ENCODE measurements at places on chromosomes 7 and 10.
A peak's percentile ranks its signal among the peaks of the same experiment; 100 is the strongest.

DNA sequence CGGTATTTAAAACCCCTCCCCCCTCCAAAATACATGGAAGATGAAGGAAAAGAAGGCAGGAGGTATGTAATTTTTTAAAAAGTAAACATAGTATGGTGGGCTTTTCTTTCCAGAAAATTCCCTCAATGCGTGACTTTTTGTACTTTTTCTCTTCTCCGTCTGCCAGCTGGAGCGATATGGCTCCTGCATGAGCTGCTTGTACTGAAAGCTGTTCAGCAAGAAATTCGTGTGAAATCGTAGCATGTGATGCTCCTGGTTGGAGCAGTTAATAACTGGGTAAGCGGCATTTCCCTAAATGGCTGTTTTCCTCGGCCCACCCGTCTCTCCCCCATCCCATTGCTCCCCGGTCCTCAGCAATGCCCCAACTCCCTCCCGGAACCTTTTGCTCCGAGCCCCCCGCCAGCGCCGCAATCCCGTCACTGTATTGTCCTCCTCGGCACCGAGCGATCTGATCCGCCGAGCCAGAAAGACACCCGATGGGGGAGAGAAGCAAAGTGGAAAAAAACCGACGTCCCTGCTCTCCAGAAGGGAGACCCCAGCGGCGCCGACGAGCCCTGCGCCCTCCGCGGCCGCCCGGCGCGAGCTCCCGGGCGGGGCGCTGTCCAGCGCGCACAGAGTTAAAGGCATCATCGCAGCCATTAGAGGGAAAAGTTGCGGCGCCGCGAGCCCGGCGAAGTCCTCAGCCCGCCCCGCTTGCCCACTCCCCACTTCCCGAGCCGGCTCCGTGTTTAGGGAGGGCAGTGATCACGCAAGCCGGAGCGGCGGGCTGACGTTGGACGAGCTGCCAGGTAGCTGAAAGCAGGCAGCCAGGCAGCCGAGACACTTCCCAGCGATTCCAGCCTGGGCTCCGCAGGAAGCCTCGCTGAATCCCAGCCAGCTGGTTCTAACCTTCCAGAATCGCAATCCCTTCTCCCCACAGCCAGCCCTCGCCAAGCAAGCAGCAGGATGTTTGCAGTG lies at the start of gene VSTM2A:
Gene VSTM2A (plus strand): TSS at position 707 of the 957 bp plus-strand sequence. CDS start 356 bp downstream, outside the sequence.
- no peak for DNase-seq

DNA sequence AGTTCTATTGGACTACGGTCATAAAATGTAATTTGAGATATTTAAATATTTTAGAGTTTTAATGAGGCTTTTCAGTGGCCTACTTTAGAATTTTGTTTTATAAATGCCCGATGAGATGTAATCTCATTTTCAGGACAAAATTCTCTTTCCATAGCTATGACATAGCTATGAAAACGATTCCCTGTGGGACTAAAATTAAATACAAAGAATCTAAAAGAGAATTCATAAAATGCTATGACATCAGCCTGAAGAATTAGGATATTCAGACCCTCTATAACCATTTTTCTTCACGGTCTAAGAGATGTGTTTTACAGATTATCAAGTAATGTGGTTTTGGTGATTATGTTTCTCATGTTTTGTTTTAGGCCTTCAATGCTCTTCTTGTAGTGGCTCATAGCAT lies 48.2 kb upstream of the ODAD2 start:
- DNase-seq, result no peak

GRCh38 chr7:135793841-135794240 lies 45.2 kb upstream of the FAM180A start:
- DNase-seq, result no peak

GRCh38 chr7:111272092-111272491 lies 181.2 kb downstream of the LRRN3 start:
- no peak for DNase-seq

DNA sequence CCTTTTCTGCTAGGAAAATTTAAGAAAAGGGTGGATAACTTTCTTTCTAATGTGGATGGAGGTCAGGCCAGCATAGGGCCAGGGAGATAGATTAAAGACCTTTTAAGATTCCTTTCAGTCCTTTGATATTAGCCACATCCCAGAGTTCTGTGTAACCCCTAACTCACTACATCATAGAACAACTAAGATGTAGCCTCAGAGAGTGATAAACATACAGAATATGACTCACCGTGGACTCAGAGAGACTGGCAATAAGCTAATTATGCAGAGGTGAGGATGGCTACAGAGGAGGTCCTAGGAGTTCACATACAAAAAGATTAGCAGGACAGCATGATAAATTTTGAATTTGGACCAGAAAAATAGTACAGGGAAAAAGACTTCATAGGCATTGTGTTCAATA lies 141.0 kb downstream of the AOAH start:
- DNase-seq, result no peak

- no peak for DNase-seq
Observed at GRCh38 chr7:110780712-110781111, 310.2 kb upstream of the LRRN3 start.

GRCh38 chr10:60203993-60204618 lies 185.6 kb downstream of the ANK3 start:
- no peak for DNase-seq

DNA sequence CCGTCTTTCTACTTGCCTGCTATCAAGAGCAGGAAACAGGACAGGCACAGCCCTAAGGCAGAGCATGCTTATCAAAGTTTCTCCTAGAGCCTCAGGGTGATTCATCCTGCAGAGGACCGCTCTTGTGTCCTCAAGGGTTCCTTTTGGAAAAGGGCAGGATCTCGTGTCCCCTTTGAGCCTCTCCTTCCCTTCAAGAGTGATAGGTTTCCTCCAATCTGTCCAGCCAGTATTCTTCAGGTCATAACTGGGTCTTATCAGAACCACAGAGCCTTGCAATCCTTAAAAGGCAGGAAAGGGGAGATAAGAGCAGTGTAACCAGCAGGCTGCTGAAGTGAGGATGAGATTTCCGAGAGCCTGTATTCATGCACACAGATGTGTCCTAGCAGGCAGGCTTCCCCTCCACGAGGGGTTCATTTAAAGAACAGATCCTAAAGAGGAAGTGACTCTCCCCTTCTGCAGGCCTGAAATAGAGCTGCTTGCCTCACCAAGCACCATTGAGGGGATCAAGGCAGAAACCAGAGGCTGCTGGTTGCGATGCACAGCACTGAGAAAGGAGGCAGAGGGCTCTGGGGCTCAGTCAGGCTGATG lies 90.5 kb upstream of the SVIL start:
- no peak for DNase-seq

DNA sequence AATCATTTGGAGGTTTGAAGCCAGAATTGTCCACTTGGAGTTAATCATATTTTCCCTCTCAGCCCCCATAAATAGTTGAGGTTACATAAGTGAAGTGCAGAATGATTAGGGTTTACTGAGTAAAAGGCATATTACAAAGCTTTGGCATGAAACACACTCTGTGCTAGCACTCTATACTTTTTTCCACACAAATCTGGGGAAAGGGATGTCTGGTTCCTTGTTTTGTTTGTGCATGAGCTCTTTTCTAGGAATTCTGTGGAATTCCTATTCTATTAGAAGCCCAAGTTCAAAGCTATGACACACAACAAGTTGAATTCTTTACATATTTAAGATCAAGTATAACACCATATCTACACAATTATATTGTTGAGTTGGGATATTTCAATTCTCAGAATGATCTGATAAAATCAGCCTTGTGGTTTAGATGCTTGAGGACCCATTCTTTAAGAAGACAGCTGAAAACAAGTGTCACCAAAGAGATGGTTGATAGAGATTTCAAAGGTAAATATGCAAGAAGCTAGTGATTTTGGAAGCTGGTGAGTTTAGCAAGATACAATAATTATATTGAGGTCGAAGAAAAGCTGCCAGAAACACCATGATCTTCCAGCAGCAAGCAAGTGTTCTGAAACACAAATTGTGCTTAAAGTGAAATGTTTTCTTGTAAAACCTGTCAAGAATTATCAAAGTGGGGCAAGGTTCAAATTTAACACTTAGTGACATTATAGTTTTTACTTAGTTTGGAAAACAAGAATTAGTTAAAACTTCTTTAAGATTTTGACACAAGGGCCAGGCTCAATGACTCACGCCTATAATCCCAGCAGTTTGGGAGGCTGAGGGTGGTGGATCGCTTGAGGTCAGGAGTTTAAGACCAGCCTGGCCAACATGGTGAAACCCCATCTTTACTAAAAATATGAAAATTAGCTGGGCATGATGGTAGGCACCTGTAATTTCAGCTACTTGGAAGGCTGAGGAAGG lies 122.6 kb downstream of the INHBA start:
- no peak for DNase-seq

GRCh38 chr7:139691253-139691781 lies 86.5 kb downstream of the HIPK2 start:
- DNase-seq, result peak; percentile 14

GRCh38 chr10:22333167-22333974 lies 11.9 kb upstream of the SPAG6 start:
- DNase-seq, result no peak

- DNase-seq, result no peak
Observed at GRCh38 chr10:116073001-116073400, 200.0 kb downstream of the GFRA1 start.

DNA sequence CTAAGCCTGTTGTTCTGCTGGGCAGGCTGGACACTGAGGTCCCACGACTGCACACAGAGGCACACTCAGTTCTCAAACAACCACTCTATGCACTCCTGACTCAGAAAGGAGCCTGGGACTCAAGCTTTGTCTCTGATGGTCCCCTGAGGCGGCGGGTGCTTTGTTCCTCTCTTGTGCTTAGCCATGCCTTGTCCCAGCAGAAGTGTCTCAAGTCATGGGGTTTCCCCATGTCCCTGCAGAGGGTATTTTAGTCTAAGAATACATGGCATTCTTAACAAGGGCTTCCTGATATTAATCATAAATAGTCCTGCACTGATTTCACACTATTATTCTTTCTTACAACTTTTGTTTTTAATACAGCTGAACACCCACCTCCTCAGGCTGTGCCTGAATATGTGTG lies 72.5 kb downstream of the CXCL12 start:
- DNase-seq, result no peak

GRCh38 chr10:361203-362081 lies 226.2 kb downstream of the ZMYND11 start:
- DNase-seq, result no peak

DNA sequence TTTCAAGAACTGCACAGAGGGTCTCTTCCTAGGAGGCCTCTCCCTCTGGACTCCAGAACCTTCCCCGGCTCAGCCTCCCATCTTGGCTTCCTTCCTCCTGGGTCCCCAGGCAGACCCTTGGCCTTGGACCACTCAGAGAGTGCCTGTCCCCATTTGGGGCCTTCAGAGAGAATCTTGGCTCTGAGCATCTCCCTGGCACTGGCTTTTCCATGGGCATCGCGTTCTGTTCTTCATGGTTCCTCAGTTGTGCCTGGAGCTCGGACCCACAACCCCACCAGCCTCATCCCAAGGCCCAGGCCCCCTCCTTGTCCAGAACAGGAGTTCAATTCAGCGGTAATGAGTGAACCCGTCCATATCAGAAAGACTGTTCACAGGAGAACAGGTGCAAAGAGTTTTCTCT lies 73.4 kb downstream of the VIPR2 start:
- no peak for DNase-seq

DNA sequence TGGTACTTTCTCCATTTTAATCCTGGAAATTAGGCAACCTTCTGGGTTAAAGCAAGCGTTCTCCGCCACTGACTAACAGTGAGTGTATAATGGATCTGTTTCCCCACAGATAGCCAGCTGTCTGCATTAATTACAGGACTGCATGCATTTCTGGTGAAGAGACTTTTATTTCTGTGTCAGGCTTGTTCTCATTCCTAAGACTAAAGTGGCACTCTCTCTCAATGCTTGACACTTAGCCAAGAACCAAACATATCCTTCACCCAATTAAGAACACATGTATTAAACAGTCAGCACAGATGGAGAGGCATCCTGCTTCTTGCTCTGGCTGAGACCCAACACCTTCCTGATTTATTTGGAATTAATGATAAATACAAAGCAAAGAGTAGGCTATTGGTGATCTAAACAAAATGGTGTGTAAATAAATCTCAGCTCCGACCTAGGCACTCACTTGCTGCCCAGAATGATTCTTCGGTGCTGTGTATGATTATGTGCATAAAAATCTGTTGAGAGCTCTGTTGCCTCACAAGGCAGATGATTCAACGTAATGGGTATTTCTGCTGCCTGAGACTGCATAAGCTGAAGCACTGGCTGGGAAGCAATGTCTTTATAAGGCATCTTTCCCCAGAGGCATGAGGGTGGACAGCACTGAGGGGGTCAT lies 16.8 kb downstream of the CALU start:
- DNase-seq, result peak; percentile 81

GRCh38 chr7:102830197-102830596 lies 81.4 kb downstream of the FAM185A start:
- DNase-seq, result no peak

DNA sequence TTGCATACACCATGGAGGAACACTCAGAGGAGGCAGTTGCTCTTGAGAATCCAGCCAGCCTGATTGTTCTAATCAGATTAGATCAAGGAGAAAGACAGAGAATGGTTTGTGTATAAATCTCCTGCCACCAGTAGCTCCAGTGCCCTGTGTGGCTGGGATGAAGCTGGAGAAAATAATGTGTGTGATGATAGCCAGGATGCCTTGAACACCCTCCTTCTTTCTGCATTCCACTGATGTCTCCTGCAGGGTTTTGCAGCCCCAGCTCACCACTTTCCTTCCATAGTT lies 614.7 kb upstream of the FOXK1 start:
- no peak for DNase-seq

DNA sequence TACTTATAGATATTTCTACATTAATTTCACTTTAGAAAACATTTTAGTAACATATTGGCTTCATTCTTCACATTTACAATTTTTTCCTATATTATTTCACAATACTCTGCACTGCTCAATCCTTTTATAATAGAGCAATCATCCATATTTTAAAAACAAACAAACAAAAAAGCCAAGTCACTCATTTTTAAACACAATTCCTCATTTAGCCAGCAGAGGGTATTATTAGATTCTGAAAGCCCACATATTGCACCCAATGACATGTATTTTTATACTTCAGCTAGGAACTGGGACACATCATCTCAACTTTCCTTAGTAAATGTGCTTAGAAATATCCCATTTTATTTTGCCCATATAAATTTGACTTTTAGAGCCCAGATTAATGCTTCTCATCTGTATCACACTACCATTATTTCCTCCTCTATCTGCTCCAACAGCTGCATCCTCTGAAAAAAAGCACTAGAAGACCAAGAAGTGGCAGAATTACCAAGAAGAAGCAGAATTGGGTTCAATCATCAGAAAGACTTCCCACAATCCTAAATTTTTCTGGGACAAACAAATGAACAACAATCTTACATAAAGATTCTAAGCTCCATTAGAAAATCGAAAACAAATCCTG lies 29.5 kb downstream of the CTNNA3 start:
- DNase-seq, result no peak

DNA sequence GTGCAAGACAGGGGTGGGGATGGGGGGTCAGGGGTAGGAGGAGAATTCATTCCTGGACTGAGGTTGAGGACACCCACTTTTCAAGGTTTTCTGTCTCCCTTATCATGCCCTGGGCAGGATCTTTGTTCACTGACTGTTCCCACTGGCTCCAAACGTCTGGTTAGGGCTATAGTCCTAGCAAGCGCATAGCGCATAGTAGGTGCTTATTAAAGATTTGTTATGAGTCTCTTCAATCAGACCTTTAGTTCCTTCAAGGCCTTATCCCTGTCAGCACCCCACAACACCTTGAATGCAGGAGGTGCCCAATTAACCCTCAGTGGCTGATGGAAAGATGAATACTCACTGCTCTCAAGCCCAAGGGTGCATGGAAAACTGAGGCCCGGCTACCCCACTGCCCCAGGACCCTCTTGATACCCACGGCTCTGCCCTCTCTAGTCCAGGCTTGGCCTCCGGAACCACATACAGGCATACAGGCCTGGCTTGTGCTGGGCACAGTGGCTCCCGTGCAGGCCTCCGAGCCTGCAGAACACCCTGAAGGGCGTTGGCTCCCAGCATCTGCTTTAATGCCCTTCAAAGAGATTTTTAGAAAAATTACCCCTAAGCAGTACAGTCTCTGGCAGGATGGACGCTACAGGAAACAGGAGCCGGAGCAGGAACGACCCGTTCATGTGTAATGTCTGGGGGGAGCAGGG lies 177.7 kb downstream of the SH3PXD2A start:
- DNase-seq, result no peak

Measured in NCI-H446 treated with DMSO at 0.1 percent for 48 hours (cell line).